ENCODE measurements at places on chromosomes 5 and 9.

DNA sequence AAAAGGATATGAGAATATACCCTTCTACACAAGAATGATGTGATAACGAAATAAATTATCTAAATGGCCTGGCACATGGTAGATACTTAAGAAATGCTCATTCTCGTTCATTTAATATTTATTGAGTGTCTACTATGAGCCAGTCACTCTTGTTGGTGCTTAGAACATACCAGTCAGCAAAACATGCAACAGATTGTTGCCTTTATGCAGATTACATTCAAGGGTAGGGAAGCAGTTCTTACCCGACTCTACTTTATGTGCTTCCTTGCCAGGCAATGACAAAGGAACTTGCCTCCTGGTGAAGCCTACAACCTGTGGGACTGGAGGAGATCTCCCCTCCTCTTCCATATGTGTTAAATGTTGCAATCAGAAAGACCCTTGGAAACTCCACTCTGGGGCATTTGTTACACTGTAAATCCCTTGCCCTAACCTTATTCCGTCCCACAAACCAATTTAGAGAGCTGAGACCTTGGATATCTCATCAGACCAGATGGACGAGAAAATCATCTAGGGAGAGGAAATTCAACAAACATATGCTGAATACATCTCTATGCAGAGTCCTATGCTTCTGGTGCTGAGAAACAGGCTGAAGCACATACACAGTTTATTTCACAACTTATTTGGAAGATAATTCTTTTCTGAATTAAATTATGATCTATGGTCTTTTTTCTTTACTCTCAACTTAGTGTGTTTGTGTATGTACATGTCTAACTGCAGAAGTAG, 128.1 kb upstream of the TRIM32 start:
- DNase-seq, result no peak

GRCh38 chr9:127723444-127723843, 7.6 kb downstream of the TTC16 start:
- DNase-seq, result no peak

- no peak for DNase-seq
These were observed 59.9 kb upstream of the ARRDC3 start for GRCh38 chr5:91443023-91443422.

GRCh38 chr5:20353499-20353898, 365.5 kb upstream of the CDH18 start:
- DNase-seq, result no peak

GRCh38 chr5:33049298-33049697, 338.2 kb downstream of the NPR3 start:
- DNase-seq, result no peak

GRCh38 chr9:108002371-108002956, 512.9 kb upstream of the KLF4 start:
- DNase-seq, result no peak

GRCh38 chr5:152124409-152125041, 199.9 kb upstream of the GLRA1 start:
- DNase-seq, result no peak

DNA sequence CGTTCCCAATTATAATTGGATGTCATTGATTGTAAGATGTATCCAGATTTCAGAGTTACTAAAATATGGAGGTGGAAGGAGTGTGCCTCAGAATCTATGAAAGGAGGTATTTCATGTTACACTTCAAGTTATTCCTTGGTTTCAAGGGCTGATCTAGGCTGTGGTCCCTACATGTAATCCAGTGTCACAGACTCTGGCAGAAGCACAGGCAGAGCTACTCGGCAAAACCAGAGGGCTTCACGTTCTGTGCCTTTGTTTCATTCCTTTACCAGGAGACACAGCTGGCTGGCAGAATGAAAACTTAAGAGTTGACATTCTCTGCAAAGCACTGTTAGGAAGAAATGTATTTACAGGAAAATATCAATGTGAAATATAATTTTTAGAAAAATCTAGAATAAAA, 99.6 kb downstream of the ANKH start:
- no peak for DNase-seq

DNA sequence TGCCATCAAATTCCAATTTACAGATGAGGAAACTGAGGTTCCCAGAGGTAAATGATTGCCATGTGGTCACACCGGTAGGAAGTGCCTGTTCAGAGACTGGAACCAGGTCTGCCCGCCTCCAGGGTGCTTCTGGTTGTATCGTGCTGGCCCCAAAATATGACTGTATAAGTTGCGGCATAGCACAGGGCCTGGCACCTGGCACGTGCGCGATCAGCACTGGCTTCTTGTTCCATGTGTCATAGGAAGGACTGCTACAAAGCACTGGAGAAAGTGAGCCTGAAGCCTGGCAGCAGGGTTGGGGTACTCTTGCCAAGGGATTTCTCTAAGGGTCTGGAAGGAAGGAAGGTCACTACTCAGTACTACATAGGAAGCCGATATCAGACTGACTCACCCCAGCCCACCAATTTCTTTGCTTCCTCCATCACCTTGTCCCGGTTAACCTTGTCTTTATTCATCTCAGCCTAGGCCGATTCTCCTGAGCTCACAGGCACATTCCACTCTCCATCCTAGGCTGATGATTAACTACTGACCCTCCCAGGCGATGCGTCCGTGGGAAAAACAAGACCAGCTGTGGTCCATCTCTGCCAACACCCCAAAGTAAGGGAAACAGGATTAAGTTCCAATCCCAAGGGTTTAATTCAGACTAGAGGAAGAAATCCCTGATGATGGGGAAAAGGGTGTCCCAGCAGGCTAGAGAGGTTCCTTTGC, 1.8 kb downstream of the HRH2 start:
- no peak for DNase-seq

DNA sequence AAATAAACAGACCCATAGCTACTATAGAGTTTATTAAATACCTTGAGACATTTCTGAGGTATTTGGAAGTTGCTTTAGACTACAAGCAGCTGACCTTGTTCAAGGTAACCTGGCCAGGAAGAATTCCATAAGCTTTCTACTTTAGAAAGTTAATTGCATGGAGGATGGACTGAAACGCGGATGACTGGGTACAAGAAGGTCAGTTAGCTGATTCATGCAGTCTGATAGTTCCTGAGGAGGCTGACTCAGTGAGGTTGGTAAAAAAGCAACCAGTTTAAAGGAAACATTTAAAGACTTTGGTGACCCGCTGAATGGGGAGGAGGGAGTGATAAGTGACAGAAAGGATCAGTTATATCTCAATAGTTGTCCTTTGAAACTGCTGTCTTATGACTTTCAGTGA, 670.1 kb upstream of the CDH9 start:
- no peak for DNase-seq

- DNase-seq, result no peak
These were observed 59.1 kb upstream of the FBN2 start for GRCh38 chr5:128597156-128597555.

- no peak for DNase-seq
These were observed 4.2 kb downstream of the ASS1 start for GRCh38 chr9:130448771-130449603.
